ENCODE measurements at places on chromosomes 7 and 10.

DNA sequence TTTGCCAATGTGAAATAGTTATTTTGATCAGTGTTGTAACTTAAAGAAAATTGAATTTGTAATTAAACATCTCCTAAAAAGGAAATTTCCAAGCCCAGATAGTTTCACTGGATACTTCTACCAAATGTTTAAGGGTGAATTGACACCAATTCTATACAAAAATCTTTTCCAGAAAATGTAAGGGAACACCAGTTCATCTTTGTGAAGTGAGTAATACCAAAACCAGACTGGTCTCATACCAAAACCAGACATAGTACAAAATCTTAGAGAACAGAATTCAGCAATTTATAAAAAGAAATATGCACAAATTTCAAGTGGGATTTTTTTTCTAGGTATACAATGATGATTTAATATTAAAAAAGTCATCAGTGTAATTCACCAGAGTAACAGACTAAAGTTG is 86.0 kb upstream of the ZNF32 start:
- DNase-seq = no peak

- DNase-seq = peak; percentile 11
These were observed 77.9 kb upstream of the LRRN3 start for GRCh38 chr7:111012799-111013675.

DNA sequence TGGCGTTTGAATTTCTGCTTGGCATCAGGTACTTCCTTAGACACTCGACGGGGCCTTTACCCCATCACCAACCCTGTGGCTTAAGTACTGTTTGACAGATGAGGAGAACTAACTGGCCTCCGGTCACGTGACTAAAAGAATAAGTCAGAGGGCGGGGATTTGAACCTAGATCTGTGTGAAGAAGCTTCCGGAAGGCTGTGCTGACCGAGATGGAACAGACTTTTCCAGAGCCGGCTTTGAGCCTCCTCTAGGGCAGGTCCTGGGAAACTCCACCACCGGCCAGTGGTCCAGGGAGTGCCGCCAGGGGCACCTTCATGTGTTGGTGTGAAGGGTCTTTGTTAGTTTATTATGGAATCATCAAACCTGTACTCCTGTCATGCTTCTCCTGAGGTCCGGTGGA is 26.9 kb downstream of the CAMK1D start:
- no peak for DNase-seq

DNA sequence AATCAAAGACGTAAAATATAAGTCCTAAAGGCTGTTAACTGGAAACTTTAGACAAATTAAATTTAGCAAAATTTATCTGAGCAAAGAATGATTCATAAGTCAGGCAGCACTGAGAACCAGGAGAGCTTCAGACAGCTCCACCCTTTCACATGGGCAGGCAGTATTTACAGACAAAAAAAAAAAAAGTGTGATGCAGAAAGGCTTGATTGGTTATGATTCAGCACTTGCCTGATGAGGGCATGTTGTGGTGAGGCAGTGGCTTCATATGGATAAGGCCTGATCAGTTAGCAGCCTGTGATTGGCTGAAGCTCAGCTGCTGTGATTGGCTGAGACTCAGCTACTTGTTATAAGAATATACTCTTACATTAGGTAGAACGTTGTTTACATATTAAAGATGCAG is 495.4 kb upstream of the POM121L12 start:
- DNase-seq = no peak

- DNase-seq = no peak
These were observed 131.0 kb downstream of the CXCL12 start for GRCh38 chr10:44253769-44254462.

- peak; percentile 19 for DNase-seq
These were observed 2.0 kb downstream of the CYP26C1 start for GRCh38 chr10:93062514-93063143.

GRCh38 chr7:137579913-137580640 is 236.5 kb upstream of the PTN start:
- no peak for DNase-seq

- no peak for DNase-seq
These were observed 53.7 kb upstream of the SEMA3A start for GRCh38 chr7:84248267-84248666.

GRCh38 chr7:92425311-92425947 is 21.9 kb upstream of the GATAD1 start:
- DNase-seq = no peak

DNA sequence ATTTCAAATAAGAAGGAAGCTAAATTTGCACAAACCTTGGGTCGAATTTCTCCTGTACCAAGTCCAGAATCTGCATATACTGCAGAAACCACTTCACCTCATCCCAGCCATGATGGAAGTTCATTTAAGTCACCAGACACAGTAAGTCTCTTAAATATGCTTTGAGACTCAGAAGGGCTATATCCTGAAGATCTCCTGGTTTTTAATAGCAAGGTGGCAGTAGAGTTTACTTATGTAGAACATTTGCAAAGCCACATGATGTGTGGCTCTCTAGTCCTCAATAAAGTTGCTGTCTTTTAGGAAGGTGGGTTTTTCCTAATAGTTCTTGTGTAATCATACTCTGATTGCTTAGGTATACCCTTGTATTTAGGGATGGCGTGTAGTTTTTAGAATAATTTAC is 8.7 kb downstream of the DBF4 start:
- no peak for DNase-seq

- DNase-seq = no peak
These were observed 417.7 kb upstream of the CELF2 start for GRCh38 chr10:10600004-10600403.

GRCh38 chr7:46603296-46603752 is 682.3 kb upstream of the IGFBP3 start:
- no peak for DNase-seq

GRCh38 chr7:95213148-95213547 is 111.2 kb downstream of the PON1 start:
- DNase-seq = no peak
